Dermis microvascular lymphatic vessel endothelial cell (primary cell): ENCODE measurements at places on chromosomes 6 and 20. TPM values are rescaled to one million over a fixed set of nuclear protein-coding genes. Genes with fewer than 3 reads are reported as not detected.
A peak's percentile ranks its signal among the peaks of the same experiment; 100 is the strongest.

DNA sequence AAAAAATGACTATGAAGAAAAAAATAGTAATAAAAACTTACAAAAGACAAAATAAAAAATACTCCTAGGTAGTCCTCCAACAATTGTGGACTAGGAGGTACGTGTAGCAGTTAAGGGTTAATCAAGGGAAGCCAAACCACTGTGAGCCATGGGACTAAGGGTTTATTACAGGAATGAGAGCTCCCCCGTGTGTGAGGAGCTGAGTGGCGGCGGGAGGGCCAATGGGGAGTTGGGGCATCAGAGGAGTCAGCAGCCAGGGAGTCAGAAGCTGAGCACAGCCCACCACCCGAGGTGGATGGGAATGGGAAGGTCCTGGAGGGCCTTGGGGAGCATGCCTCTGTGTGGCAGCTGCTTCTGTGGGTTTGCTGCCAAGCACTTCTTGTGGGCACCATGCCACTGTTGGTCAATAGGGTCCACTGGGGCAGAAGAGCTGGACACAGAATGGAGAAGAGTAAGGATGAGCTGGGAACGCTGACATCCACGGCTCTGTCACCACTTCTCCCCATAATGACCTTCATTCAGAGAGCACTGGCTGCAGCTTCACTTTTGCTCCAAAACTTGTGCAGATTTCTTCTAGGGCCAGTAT, 373.3 kb downstream of the CDKAL1 start:
- no peak for DNase-seq

DNA sequence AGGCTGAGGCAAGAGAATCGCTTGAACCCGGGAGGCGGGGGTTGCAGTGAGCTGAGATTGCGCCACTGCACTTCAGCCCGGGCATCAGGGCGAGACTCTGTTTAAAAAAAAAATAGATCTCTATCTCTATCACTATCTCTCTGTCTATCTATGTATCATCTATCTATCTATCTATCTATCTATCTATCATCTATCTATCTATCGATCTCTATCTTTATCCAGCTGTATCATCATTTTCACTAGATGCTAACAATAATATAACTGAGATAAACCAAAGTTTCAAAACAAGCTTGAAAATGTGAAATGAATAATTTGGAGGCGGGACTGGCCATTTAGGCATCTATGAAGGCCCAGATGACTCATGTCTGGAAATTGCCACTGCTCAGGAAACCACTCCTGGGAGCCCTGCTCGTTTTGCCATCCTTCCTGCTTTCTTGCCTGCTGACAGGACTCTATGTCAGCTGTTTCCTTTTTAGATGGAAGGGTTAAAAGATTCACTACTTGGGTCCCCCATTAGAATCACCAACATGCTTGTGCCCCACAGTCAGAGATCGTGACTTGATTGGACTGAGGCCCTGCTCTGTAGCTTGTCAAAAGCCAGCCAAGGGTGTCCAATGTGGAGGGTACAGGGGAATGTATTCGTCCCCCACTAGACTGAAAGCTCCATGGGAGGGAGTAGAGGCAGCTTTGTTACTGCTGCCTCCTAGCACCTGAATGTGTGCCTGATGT, 61.7 kb downstream of the UTRN start:
- peak; percentile 61 for DNase-seq

DNA sequence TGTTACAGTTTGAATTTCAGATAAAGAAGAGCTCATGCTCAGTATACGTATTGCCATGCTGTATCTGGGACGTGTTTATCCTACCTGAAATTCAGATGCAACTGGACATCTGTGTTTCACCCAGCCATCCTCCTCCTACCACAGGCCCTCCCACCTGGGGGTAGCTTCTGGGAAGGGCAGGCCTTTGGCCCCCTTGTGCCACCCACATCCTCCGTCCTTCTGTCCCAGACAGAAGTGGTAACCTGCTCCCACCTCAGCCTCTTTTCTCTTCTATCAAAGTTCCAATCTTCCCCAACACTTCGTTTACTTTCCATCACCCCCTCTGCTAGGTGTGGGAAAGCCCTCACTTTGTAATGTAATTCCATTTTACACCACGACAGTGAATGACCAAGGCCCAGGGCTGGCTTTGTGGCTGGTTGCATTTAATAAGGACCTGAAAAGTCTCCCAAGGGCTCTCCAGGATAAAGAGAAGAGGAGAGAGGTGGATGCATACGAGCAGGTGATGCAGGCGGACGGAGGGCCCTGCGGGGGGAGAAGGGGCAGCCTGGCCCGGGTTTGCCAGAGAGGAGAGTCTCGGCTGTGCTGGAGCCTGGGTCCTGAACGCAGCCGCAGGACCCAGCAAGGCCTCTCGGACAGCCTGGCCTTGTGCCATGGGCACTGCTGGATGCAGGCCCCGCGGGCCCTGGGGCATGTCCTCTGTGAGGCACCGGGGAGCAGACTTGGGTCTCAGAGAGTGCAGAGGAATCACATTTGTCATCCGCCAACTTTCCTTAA, 98.4 kb downstream of the PSMB1 start:
- no peak for DNase-seq

DNA sequence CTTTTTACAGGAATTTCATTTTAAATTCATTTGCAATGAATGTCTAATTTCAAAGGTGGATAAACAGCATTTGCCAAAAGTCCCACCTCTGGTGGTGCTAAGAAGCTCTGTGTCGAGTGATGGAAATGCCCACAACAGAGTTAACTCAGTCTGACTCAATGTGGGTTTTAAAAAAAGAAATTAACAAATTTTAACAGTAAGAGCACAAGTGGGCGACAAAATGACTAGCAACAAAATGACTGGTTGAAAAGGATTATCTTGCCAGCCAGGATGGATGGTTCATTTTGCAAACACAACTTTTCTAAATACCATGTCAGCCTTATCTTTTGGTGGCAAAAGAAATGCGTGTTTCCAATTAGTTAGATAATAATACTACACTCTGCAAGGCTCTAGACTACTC, 14.3 kb upstream of the TAGAP start:
- no peak for DNase-seq

DNA sequence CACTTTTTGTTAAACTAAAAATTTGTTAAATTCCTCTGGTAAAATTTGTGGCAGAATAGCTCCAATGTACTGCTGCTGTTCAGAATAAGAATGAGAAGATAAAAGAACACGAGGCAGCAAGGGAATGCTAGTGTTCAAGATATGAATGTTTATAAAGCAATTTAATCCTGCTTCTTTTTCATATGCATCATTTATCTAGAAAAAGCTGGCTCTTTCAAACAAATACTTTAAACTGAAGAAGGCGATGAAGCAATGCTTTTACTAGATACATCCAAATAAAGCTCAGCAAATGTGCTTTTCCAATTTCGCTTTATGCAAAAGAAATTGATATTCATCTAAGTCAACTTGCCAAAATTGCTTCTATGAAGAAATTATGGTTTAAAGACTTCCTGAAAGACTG, 66.5 kb downstream of the COL9A1 start:
- DNase-seq, result no peak

GRCh38 chr6:135162678-135163439, 18.2 kb upstream of the MYB start:
- no peak for DNase-seq

GRCh38 chr6:101396548-101397173, 3.2 kb downstream of the GRIK2 start:
- peak; percentile 60 for DNase-seq

GRCh38 chr20:50395251-50395729, 114.9 kb upstream of the PTPN1 start:
- no peak for DNase-seq

DNA sequence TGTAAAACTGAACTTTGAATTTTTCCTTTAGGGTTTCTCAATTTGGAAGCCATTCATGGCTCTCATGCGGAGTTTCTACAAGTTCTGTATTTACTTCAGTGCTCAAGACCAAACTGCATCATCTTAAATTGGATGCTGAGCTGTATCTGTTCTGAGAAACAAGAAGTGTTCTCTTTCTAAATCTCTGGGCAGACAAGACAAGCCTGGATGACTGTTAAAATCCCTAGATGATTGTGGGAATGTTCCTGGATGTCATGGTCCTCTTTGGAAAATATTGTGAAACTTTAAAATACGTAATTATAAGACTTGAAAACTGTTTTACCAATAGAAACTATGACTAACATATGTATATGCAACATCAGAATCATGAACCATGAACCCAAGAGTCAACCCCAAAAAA, 6.2 kb upstream of the GCM1 start:
- DNase-seq, result no peak

DNA sequence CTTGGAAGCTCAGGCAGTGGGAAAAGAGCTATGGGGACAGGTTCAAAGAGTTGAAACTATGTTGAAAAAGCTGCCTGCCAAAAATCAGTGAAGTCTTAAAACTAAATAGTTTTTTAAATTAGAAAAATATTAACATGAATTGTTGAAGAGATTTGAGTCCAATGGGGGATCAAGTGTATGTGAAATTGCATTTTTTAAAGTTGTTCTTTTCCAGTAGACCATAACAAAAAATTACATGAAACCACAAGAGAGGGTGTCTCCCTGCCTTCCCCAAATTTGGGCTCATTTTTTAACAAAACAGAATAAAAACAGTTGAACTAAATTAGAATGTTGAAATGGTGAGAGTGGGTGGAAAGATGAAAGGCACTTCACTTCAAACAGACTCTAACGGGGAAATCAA, 31.5 kb upstream of the COL10A1 start:
- DNase-seq, result no peak

GRCh38 chr6:1022719-1023118, 289.2 kb upstream of the FOXQ1 start:
- no peak for DNase-seq

DNA sequence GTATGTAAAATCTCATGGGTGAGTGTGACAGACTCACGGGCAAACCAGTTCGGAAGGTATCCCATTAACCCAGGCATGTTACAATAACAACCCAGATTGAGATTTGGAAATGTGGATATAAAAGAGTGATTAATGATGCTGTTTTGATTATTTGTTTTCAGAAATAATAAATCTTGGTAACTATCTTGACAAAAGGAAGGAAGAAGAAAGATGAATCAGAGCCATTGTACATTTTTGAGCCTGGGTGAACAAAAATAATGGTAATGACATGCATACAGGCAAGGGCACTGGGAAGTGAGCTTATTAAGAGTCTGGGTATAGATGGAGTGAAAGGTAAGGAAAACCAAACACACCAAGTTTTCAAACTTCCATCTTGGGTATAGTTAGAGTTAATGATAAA, 862.0 kb downstream of the PHF3 start:
- no peak for DNase-seq

DNA sequence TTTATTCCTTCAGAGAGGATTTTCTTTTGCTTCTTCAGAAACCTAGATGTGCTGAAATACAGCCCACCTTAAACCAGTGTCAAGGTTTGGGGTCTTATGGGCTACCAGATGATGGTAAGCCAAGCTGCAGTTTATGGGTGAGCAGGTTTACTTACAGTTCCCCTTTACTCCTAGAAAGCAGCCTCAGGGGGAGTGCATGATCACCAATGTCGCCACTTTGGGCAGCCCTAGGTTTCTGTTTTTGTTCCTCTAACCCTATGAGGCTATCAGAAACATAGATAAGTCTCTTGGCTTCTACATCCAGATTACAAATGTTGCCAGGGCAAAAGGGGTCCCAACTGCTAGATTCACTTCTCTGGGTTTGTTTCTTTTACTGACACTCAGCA, 67.2 kb downstream of the TRIM27 start:
- no peak for DNase-seq

DNA sequence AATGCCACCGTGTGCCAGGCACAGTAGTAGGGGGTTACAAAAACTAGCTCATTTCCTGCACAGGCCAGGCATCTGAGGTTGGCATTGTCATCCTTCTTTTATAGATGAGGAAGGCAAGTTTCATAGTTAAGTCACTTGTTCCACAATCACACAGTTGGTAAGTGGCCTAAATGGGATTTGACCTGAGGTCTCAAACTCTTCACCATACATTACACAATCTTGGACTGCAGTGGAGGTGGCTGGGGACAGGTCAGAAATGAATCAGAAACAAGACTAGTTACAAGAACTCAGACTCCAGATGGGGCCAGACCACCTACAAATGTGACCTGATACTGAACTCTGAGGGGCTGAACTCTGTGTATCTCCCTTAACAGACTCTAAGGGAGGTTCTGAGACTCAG, 49.4 kb downstream of the TRMT6 start:
- DNase-seq, result no peak

Gene PDE7B
- 6.5 and 13.0 TPM in 2 replicates for total RNA-seq

Gene PRICKLE4
- total RNA-seq, result 6.4 and 9.5 TPM in 2 replicates

Gene SLC22A1
- total RNA-seq, result 0.13 TPM in 1 of 2 replicates, not detected in the other

Gene HDGFL1
- total RNA-seq, result not detected in 2 replicates

Gene SCGN
- total RNA-seq, result under 0.01 TPM in 1 of 2 replicates, not detected in the other

Gene FGD2
- not detected in 2 replicates for total RNA-seq
